ENCODE measurements at places on chromosomes 5 and 9. TPM values are rescaled to one million over a fixed set of nuclear protein-coding genes. Genes with fewer than 3 reads are reported as not detected.

Gene FBXL7
- total RNA-seq = 26.4 TPM

Gene FAM221B
- total RNA-seq = not detected

Gene MCIDAS
- total RNA-seq = not detected

Gene SLC27A6
- total RNA-seq = 0.29 TPM

Gene TRIO
- total RNA-seq = 304 TPM

Gene SLC6A18
- total RNA-seq = not detected

Gene MPDZ
- total RNA-seq = 40.9 TPM

Gene MYOZ3
- 0.93 TPM for total RNA-seq

Gene FGF18
- total RNA-seq = not detected

Gene LPAR1
- total RNA-seq = 0.53 TPM

Gene SLC1A1
- 10.9 TPM for total RNA-seq

DNA sequence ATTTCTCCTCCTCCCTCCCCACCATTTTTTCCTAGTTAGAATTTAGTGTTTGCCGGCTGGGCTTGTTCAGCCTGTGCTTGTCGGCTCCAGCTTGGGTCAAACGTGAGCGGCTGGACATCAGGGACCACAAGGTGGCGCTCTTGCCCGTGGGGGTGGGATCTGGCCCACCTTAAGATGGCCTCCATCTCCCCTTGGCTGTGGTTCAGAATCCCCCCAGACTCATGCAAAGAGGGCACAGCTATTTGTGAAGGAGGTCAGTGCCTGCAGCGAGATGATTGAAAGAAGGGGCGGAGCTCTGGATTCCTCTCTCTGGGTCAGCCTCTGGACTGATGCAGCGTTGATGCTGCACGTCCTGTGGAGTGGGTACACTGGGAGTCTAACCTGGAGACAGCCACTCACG, 283.3 kb upstream of the TUT7 start:
- no peak for DNase-seq

DNA sequence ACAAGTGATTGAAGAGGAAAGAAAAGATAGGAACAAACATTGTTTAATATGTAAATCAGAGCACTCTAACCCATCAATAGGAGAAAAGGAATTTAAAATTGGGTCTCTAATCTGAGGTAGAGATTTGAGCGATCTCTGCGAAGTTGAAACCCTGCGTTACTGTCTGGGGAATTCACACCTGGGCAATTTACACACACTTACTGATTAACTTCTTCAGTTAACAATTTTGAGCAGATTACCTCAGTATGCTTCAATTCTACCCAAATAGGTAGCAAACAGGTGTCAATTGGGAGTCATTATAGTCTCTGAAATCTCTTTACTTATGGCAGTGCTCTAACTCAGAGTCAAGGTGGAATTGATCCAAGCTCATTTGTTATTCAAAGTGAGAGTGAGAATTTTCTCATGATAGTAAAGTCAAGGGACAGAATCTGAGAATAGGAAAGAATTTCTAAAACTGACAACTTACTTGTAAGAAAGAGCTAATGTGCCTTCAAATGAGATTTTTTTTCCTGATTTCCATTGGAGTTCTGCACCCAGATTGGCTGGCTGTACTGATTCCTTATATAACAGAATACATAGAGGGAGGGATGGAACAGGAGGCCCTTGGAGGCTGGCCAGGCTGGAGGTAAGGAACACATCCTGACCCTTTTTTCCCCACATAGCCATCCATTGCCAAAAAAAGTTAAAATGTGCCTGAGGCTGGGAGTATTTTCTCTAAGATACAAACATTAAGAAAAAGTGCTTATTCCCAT, 27.1 kb upstream of the IFNA14 start:
- no peak for DNase-seq

GRCh38 chr5:42400474-42400873, 22.8 kb upstream of the GHR start:
- no peak for DNase-seq

DNA sequence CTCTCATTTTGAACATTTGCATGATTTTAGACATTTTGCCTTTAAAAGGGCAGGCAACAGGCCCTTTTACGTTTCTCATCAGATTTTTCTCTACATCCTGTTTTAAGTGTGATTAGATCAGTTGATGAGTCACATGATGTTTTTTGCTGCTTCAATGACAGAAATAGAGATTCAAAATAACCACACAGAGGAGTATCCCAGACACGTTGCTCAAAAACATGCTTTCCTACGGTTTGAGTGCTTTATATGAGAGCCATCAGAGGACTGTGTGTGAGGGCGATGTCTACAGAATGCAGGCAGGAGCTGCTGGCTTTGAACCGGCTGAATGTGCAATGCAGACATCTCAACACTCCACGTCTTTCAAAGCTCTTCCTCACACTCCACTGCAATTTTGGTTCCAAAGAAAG, 42.1 kb downstream of the OTULIN start:
- no peak for DNase-seq

DNA sequence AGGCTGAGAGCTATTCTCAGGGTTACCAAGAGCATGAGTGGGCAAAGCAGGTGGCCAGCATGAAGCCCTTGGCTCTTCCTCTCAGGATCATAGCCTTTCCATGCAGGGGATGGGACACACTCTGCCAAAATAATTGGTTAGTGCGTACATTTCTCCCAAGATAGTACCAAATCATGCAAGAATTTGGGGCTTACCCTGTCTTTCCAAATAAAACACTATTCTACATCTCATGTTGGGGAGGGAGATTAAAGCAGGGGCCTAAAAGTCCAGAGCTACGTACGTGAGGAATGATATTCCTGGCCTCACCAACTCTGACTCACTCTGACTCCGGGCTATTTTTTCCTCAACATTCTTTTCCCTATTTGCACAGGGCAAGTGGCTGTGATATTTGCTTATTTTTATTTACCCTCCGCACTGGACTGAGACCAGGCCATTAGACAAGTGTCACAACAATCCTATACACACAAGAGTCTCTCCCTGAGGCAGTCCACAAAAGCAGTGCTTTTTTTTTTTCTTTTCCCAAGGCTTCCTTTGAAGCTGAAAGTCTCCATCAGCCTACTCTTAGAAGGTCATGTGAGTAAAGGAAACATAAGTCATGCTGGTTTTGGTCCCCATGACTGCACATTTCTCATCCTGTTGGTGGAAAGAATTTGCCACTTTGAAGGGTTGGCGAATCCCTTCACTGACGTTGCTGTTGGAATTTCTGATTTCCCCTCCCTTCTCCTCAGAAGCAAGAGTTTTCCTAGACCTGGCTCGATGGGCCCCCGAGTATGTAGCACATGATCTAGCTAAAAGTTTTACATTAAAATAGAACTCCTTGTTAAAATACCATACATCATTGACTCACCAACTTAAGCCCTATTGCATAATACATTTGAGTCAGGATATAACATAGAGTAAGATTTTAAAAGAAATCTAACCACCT, 40.0 kb downstream of the TMEM252 start:
- DNase-seq = no peak

DNA sequence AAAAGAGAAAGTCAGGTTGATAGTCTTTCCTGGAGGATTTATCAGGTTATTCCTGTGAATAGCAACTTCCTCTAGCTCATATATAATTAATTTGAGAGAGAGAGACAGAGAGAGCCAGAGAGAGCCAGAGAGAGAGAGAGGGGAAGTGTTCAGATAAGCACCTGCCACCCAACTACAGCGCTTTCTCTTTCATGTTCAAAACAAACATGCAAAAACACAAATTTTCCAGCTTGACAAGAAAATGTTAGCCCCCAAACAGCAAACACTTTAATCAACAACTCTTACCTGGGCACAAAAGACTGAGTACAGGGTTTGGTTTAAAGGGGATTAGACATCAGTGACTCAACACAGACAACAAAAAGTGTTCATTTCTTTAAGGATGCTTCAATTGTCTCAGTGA, 61.7 kb upstream of the PLPP6 start:
- DNase-seq = no peak

GRCh38 chr9:113477661-113478060, 14.1 kb downstream of the RGS3 start:
- DNase-seq = no peak

GRCh38 chr9:125440411-125440810, 178.8 kb downstream of the GAPVD1 start:
- no peak for DNase-seq

DNA sequence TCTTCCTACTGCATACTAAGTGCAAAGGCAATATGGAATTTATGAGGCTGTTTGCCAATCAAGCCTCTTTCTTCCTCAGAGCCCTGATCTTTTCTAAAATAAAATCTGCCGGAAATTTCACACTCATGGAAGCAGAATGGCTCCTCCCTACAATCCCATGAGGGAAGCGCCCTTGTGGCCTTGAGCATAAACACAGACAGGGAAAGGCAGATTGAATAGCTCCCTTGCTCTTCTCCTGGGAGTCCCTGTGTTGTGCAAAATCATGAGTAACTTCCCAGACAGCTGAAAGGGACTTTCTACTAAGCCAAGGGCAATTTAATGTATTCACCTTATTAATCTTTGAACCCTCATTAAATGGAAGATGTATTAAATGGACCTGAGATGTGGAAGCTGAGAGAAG, 226.1 kb upstream of the PIK3R1 start:
- no peak for DNase-seq

DNA sequence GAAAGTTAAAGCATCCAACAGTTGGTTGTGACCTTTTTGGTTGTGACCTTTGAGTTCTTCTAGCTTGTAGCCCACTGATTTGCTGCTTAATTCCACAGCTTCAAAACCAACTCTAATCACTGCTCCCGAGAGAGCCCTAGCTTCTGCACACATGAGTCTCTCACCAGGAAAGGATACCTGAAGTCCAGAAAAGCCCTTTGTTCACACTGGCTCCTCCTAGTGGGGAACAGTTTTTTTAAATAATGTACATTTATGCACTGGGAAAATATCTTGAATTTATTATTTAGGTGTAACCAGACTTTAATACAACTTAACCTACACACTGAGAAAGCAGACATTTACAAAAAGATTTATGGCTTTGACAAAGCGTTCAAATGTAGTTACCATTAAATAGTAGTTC, 120.2 kb upstream of the CCDC152 start:
- no peak for DNase-seq

- no peak for DNase-seq
These were observed 94.6 kb upstream of the TXNDC8 start for GRCh38 chr9:110432253-110432652.

DNA sequence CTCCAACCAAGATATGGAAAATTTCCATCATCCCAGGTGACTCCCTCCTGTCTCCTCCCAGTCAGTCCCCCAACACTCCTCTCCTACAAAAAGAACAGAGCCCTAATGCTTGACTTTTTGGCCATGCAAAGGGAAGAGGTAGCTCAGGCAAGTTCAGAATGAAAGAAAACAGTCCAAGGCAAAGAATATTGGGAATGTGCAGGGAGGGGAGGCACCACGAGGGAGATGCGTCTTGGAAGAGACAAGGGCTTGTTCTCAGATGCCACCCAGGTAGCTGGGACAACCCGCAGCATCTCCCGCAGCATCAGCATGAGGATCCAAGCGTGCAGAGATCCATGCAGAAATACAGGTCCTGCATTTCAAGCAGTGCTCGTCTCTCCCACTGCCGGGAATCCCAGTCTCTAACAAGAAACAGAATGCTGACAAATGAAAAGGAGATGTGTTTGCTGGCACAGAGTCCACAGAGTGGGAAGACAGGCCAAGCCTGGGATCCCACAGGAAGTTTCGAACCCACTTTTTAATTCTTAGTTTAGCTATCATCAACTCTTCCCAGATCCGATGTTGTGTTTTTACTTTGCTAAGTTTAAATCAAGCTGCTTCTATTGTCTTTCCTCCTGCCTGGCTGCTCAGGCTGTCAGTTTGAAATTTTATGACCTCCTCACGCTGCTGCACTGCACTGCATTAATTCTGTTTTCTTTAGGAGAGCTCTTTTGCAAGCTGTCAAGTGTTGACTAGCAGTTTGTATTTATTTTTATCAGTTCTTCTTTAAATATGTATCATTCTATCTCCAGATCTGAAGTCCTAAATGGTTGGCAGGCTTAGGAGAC, 86.8 kb upstream of the OSMR start:
- DNase-seq = no peak

GRCh38 chr9:108967916-108968315, 33.7 kb downstream of the ABITRAM start:
- no peak for DNase-seq

DNA sequence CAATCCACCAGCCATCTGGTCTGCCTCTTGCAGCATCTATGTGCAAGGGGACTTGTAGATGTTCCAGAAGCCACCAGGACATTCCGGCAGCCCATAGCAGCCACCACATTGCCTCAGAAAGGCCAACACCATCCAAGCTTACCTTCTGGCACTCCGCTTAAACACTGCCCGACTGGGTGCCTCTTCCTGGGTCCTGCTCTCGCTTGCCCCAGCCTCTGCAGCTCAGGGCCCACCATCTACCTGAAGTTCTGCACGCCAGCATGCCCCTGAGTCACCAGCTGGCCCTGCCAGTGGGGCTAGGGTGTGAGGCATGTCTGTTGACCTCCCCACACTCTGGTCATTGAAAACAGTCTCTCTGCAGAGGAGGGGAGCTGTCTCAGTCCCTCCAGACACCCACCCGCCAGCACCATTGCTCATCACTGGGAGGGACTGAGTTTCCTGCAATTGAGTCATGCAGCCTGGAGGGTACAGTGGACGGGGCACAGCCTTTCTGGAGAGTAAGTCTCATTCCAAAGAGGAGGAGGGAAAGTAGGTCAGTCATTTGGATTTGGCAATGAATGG, 16.9 kb upstream of the COL5A1 start:
- no peak for DNase-seq

DNA sequence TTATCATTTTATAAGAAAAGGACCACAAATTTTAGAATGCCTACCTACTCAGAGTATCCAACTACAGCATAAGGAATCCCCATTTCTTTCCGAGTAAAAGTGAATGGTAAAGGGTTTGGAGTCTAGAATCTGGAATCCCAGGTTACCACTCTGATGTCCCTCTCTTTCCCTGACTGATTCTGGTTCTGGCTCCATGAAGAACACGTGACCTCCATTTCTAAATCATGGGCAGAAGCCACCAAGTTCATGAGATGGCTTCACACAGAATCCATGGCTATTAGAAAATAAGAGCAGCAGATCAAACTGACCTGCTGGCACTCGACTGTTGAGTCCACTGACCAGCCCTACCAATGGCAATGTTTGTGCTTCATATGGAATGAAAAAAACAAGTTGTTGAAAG, 40.7 kb downstream of the PFDN1 start:
- DNase-seq = no peak

DNA sequence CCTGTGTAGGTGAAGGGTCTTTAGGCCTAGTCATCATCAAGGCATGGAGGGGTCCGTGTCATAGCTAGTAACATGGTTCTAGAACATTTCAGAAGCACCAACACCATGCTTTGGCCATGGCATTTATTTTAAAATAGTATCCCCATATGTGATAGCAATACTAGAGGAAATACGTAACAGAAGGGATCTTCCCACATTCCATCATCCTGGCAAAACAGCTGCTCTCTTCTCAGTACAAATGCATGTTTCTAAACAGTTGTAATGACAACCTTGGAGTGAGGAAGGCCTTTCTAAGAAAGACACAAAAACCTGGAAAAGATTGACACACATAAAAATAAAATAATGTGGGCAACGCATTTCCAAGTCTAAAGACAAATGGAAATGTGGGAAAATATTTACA, 97.6 kb downstream of the GADD45G start:
- no peak for DNase-seq

GRCh38 chr5:94467954-94468930, 150.2 kb downstream of the KIAA0825 start:
- DNase-seq = no peak

- no peak for DNase-seq
These were observed 56.4 kb upstream of the RPL26L1 start for GRCh38 chr5:172902497-172903472.
